ENCODE measurements at places on chromosomes 5 and 9.
A peak's percentile ranks its signal among the peaks of the same experiment; 100 is the strongest.

DNA sequence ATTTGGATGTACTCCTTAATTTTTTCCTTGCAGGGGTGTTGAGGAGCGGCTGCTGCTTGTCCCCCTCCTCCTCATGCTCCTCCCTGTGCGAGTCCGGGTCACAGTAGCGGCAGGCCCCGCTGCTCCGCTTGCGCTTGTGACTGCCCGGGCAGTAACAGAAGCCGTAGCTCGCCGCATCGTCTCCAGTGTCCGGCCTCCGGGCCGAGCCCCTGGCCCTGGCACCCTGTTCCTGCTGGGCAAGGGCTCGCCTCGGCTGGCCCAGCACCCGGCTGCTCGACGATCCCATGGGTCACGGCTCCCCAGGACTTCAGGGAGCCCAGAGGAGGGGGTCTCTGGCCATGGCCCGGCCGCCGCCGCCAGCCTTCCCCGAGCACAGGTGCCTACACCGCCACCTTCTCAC is at the start of gene GMCL2:
TSS of gene GMCL2 (minus strand) at position 358 of the 400 bp plus-strand sequence. CDS start at position 286, 72 bp downstream.
- no peak for DNase-seq

DNA sequence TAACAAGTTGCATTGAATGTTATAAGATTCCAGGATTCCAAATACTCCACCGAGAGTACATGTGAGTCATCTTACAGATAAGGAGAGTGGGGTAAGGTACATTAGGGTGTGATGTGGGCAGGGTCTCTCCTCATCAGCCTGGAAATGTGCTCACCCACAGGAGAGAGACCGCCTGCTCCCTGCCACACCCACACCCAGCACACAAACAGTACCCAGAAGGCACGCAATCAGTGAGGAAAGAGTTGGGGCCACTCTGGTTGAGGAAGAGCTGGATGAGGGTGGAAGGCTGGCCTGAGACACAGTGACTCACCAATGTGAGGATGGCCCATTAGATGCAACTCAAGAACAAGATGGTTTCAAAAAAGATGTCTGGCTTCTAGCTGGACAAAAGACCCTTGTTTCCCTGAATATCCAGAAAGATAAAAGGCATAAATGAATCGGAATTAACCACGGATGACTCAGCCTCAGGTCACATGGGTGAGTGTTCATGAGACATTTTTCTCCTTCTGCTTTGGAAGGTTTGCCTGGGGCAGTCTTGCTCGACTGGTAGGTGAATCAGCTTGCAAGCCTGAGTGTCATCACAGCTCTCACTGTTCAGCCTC is 51.1 kb upstream of the LHFPL2 start:
- DNase-seq, result peak; percentile 92

GRCh38 chr5:11248966-11249365 is 487.9 kb upstream of the DAP start:
- no peak for DNase-seq

DNA sequence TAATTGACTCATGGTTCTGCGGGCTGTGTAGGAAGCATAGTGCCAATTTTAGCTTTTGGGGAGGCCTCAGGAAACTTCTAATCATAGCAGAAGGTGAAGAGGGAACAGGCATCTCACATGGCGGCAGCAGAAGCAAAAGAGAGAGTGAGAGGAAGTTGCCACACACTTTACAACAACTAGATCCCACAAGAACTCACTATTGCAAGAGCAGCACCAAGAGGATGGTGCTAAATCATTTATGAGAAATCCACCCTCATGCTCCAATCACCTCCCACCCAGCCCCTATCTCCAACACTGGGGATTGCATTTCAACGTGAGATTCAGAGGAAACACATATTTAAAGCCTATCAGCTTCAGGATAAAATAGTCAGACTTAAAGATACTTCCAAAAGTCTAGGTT is 36.1 kb upstream of the LPAR1 start:
- DNase-seq, result no peak

- no peak for DNase-seq
Observed at GRCh38 chr9:126306071-126306647, 20.5 kb upstream of the MVB12B start.

- DNase-seq, result peak; percentile 81
Observed at GRCh38 chr5:10563110-10563944, 543 bp upstream of the ANKRD33B start.

- no peak for DNase-seq
Observed at GRCh38 chr5:6995115-6995514, 281.9 kb downstream of the TENT4A start.
